Neural progenitor cell (in vitro differentiated cells): ENCODE measurements at places on chromosomes 12 and 14.

GRCh38 chr14:82528016-82528415, 994.4 kb upstream of the SEL1L start:
- no peak for DNase-seq

DNA sequence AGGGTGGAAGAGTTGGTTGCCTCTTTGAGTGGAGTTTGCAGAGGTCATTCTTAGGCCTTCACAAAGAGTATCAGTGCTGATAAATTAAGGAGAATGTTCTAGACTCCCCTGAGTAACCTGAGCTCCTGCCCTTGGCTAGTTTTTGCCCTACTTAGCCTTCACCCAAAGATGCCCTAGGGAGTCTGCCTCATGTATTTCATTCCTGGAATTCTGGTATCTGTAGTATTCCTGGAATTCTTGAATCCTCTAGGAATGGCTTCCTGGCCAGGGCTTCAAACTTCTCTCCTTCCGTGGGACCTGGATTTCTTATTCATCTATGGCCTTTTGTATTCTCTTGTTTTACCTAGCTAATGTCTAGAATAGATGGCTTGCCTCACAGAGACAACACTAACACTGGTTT, 701.1 kb downstream of the NOVA1 start:
- DNase-seq: no peak

DNA sequence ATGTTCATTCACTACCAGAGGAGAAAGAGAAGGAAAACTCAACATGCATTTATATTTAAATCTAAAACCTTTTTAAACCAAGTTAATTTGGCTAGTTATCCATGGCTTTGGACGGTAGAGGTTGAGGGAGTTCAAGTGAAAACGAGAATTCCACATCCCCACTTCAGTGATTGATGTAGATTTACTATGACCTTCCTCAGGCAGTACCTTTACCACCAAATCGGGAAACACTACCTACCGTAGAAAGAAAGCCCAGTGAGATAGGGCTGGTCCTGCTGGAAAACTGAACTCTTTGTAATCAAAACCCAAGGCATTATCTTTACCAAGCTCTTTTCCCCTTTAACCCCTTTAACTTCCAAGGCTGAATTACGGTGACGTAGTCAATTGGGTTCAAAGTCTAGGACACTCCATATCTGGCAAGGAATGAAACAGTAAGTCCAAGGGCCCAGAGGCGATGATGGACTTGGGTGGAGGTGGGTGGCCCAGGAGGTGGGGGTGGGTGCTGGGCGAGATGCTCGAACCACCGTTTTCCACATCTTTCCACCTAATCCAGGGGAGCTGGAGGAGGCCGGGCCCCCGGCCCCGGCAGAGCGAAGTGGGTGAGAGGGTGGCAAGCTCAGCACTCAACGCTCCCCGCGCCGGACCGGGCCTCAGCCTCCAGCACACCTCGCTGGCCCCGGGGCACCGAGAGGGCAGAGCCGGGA, 618 bp downstream of the SEC23A start:
- no peak for DNase-seq

DNA sequence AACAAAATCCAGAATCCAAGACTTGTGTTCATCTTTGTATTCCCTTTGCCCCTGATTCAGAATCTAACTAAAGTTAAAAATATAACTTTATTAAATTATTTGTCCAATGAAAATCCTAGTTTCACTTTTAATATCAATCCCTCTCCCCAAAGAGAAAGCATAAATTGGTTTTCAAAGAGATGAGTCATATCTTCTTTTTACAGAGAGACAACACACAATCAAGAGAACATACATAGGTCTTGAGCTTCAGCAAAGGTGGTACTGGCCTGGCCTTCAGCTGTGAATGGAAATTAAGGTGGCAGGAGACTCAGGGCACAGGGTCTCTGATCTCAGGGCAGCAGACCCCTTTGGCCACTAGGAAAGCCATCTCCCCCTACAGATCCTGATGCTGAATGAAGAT, 4.3 kb upstream of the ASCL1 start:
- DNase-seq: no peak

DNA sequence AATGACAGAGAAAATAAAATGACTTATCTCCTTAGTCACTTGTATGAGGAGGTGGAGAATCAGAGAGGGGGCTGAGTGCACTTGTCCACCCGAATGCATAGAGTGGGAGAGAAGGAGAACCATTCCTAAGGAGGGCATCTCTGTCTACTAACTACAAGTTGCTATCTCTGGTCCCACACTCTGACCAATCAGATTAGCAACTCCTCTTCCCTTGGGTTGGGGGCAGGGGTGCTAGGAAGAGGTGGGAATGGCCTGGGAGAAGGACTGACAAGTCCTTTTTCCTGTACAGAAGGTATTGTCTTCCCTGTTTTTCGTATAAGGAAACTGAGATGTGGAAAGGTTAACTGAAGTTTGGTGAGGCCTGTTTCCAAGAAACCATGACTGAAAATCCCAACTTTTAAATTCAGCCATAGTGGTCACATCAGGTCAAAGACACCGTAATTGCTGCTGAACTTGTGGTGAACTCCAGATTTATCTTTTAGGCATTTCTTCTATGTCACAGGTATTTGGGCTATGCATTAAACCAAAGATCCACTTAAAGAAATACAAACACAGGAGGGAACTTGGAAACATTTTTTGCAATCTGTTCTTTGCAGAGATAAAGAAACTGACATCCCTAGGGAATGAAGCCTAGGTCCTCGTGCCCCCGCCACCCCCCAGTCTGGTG, 207.8 kb downstream of the CRADD start:
- no peak for DNase-seq

GRCh38 chr12:80162177-80162576, 62.8 kb downstream of the OTOGL start:
- no peak for DNase-seq

DNA sequence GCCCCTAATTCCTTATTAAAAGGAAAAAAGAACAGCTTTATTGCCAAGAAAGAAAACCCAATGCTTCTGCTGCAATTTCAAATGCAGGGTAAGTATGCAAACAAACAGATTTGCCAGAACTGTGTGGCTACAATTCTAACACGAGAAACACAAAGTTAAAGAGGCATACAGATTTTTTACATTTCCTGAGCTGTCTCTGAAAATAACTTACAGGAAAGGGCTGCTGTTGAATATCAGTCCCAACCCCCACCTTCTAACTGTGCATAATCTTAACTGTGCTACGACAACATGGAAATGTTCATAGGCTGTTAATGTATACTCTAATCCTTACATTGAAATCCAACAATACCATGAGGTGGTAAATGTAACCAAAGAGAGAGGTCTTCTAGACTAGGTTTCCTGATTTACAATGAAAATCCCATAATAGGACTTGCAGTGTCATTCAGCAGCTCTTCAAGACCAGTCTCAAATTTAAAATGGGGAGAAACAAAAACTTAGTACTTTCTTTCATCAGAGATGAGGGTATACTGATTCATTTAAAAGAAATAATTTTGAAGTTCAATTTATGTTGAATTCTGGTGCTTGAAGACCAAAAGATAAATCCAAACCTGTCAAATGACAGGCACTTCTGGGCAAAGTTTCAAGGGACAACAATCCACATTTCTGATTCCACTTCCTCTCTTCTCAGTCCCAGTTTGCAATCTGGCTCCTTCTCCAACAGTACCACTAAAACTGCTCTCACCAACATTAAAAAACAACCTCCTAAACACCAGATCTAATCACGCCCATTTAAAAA, 14.4 kb downstream of the FGD6 start:
- DNase-seq: no peak

GRCh38 chr12:56878010-56878339, 56.2 kb downstream of the SDR9C7 start:
- no peak for DNase-seq

DNA sequence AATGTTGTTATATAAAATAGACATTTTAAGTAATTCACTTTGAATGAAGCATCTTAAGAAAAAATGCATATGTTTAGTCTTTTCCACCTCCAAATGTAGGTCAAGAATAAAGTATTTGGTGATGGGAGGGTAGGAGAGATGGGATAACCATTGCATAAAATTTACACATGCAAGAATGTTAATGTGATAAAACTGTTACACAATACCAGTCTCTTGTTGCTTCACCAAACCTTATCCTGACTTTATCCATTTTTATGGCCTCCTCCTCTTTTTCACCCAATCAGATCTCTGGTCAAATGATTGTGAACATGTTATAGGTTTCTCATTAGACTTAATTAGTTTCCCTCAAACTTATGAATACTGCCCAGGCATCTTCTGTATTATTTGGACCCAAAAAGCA, 994.5 kb upstream of the FLRT2 start:
- no peak for DNase-seq
